Muscle of back (tissue), 13 donors: ENCODE measurements at places on chromosomes 1 and 21. TPM values are rescaled to one million over a fixed set of nuclear protein-coding genes. Genes with fewer than 3 reads are reported as not detected.
A peak's percentile ranks its signal among the peaks of the same experiment; 100 is the strongest.

DNA sequence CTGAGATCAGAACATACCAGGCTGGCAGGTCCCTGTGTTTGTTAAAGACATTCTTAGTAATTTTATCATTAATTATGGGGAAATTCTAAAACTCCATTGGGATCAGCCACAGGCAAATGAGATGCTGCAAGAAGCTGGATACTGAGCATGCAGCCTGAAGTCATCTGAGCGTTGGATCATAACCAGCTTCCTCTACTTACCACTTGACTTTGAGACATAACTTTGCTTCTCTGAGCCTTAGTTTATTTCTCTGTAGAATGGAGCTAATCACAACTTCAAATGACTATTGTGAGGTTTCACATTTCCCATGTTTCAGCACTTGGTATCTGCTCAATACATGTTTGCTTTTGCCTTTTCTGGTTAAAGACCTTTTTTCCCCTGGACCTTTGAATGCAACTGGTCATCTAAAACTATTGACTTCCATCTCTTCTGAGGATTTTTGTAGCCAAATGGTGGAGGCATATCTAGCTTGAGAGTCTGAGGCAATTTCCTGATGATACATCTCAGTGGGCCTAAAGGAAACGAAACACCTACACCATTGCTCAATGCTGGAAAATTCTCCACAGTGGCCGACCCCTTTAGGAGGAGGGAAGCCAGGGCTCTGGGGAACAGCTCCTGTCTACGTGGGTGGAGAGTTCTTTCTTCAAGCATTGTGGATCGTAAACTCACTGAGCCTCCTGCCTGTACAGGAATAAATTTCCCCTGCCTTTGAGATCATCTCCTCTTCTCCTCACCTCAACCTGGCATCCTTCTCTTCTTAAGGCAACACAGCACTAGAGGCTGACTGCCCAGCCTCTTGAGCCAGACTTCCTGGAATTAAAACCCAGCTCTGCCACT is 109.1 kb upstream of the HOOK1 start:
- DNase-seq = no peak

- no peak for DNase-seq
These were observed 7.3 kb upstream of the LRRC71 start for GRCh38 chr1:156912861-156913808.

GRCh38 chr1:173294843-173295242 is 87.7 kb upstream of the TNFSF4 start:
- DNase-seq = peak; percentile 7

DNA sequence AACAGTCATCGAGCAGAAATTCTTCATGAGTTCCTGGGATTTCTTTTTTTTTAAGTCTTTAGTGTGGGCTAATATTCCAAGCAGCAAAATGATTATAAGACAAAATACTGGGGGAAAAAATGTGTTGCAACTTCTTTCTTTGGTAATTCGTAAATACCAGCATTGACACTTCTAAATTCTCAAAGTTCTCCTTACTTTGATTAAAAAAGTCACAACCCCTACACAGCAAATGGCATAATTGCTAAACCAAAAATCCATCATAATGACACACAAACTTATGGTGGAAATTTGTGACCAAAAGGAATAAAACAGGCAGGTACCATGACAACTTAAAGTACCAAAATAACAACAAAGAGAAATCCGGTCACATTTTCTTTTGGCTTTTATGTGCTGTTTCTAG is 585.2 kb upstream of the PKN2 start:
- DNase-seq = no peak

GRCh38 chr1:34019741-34020552 is 145.1 kb downstream of the CSMD2 start:
- DNase-seq = no peak

- DNase-seq = no peak
These were observed 48.9 kb downstream of the SLC66A1 start for GRCh38 chr1:19360843-19361610.

DNA sequence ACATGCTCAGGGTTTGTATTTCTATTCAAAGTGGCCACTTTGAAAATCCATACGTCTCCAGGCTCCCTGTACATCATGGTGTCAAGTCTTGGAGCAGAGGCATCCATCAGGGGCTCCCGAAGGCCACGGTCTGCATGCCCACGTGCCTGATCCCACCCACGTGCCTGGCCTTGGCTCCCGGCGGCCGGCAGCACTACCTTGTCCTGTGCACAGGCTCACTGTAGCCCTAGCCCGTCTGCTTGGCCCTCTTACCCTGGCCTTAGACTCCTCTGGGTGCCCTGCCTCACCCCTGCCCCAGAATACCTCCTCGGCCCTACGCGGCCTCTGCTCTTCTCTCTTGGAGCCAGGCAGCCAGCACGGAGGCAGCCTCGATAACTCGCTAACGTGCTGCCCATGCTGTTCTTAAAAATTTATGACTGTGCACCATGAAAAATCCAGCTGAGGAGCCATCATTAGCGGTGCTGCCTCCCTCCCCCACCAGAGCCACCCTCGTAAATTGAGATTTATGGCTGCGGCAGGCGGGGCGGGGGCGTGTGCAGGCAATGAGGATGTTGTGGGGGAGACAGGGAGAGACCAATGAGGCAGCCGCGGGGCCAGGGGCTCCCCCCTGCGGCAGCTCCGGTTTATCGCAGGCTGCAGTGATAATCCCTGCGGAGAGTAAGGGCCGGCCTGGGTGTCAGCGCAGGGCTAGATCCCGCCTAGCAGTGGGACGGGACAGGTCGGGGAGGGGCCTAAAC is 24.6 kb downstream of the DMAP1 start:
- peak; percentile 47 for DNase-seq

DNA sequence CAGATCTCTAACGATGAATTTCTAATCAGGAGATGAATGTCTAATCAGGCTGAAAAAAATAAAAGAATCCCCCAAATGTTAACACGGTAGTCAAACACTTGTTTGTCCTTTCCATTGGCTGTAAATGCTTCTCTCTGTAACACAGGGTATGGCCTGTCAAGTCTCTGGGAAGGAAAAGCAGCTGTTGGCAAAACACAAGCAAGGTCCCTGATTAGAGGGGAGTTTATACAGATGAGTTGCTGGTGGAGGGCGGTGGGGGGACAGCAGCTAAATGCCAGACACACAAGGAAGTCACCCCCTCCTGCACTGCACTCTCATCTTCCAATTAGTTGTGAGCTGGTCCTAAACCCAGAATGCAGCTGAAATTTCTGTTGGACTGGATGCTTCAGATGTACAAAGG is 51.0 kb downstream of the PGBD5 start:
- DNase-seq = peak; percentile 11

- DNase-seq = peak; percentile 70
These were observed 15.8 kb upstream of the S100A11 start for GRCh38 chr1:152052606-152053005.

GRCh38 chr1:30727824-30728223 is 4.4 kb upstream of the MATN1 start:
- no peak for DNase-seq

- no peak for DNase-seq
These were observed 44.3 kb downstream of the SCCPDH start for GRCh38 chr1:246768403-246769020.

DNA sequence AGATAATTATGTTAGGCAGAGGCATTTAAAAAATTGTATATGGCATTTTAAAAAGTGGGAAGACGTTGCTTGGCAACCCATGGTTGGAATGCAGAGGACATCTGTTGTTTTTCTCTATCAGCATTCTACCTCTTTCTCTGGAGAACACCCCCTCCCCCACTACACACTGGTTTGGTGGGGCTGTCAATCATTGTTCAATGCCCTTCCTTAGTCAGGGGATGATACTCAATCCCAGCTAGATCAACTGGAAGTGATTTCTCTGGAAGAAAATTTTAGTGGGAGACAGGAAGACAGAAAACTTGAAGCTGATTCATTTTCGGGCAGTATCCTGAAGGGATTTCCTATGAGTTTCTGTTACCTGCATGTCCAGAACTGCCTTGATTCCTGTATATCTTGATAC is 35.7 kb upstream of the CAP1 start:
- DNase-seq = no peak

DNA sequence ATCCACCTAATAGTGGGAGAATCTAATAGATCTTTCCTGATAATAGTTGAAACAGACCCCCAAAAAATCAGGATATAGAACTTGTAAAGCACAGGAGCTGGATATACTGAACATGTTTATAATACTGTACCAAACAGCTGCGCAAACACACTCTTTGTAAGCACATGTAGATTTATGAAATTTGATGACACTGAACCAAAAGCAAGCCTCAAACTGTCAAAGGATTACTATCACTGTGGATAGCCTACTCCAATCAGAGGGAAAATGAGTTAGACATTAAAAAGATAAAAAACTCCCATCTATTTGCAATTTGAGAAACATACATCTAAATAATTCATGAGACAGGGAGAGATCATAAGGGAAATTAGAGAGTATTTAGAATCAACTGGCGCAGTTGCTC is 26.1 kb downstream of the RCAN3 start:
- no peak for DNase-seq

TFAP2E gene
- 0.75 TPM for polyA plus RNA-seq

OR6N1 gene
- not detected for polyA plus RNA-seq

PANK4 gene
- polyA plus RNA-seq = 22.5 TPM

KCNJ9 gene
- polyA plus RNA-seq = 0.10 TPM
